Mucosa of gallbladder (tissue), 1 donor: ENCODE measurements at places on chromosomes 11 and 22. TPM values are rescaled to one million over a fixed set of nuclear protein-coding genes. Genes with fewer than 3 reads are reported as not detected.
A peak's percentile ranks its signal among the peaks of the same experiment; 100 is the strongest.

DNA sequence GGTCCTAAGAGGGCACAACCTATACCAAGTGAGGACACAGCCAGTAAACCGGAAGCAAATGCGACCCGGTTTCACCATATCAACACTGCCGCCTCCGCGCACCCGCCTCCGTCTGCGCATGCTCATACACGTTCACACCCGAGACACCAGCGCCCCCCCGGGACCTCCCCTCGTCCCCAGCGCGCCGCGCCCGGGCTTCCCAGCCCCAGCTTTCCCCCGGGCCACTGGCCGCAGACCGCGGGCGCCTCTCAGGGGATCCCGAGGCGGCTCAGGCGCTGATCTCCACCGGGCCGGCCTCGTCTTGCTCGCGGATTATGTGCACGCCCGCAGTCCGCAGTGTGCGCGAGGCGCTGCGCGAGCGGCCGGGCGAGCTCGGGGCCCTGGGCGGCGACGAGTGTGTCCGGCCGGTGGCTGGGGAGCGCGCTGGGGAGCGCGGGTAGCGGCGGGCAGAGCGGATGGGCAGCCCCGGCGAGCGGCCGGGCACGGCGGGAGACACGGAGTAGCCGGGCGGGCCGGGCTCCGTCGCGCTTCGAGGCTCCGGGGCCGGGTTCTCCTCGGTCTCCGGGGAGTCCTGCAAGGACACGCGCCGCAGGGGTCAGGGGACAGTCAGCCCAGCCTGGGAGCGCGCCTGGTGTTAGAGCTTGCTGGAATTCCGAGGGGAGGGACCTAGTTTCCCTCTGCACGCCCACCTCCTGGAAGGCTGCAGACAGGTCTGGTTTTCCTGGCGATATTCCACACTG lies 2.0 kb downstream of the HEPN1 start:
- DNase-seq: peak; percentile 62

GRCh38 chr11:86800076-86800959 lies at the start of gene PRSS23:
TSS of gene PRSS23 (plus strand) at chr11:86800542. CDS start at chr11:86807644, 7,102 bp downstream.
- peak; percentile 71 for DNase-seq

- no peak for DNase-seq
These were observed 57.8 kb downstream of the FAM181B start for GRCh38 chr11:82675838-82676237.

DNA sequence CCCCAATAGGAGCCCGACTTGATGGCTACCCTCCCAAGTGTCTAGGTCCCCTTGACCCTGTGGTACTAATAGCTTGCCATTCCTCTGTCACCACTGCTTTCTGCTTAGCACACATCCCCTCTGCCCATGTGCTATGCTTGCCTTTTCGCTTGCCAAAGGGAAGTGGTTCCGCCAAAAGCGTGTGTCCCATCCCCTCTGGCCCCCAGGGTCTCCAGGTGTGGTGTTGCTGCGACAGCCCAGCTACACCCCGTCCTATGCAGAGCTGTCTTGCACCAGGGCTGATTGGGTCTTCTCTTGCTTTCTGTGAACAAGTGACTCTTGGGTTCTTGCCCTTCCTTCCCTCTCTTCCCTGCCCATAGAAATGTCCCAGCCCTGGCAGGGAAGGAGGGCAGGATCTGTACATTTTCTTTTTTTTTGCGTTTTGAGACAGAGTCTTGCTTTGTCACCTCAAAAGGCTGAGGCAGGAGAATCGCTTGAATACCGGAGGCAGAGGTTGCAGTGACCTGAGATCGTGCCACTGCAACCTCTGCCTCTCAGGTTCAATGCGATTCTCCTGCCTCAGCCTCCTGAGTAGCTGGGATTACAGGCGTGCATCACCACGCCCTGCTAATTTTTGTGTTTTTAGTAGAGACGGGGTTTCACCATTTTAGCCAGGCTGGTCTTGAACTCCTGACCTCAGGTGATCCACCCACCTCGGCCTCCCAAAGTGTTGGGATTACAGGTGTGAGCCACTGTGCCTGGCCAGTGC lies 3.9 kb downstream of the TANGO2 start:
- no peak for DNase-seq

DNA sequence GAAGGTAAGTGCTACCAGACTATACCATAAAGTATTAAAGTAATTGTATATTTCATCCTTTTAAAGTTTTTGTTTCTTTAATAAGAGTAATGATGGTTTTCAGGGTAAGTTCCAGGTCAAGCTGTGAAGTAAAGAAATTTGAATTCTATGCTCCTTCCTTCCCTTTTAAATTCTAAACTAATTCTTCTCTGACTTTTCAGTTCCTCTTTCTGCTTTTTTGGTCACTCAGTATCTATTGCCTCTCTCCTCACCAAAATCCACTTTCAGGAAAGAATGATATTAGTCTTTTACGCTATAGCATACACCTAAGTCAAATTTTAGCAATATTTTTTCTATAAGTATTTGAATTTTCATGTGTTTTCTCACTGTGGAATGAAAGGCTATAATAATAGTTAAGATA lies 8.2 kb downstream of the MMP8 start:
- no peak for DNase-seq

- DNase-seq: no peak
These were observed 6.0 kb downstream of the PDXP start for GRCh38 chr22:37664249-37665101.

GRCh38 chr22:27879923-27880322 lies 39.1 kb downstream of the PITPNB start:
- no peak for DNase-seq

GRCh38 chr22:27122574-27122973 lies 465.2 kb downstream of the MIAT start:
- no peak for DNase-seq

- DNase-seq: peak; percentile 31
These were observed 647 bp downstream of the SWAP70 start for GRCh38 chr11:9664276-9665171.

DNA sequence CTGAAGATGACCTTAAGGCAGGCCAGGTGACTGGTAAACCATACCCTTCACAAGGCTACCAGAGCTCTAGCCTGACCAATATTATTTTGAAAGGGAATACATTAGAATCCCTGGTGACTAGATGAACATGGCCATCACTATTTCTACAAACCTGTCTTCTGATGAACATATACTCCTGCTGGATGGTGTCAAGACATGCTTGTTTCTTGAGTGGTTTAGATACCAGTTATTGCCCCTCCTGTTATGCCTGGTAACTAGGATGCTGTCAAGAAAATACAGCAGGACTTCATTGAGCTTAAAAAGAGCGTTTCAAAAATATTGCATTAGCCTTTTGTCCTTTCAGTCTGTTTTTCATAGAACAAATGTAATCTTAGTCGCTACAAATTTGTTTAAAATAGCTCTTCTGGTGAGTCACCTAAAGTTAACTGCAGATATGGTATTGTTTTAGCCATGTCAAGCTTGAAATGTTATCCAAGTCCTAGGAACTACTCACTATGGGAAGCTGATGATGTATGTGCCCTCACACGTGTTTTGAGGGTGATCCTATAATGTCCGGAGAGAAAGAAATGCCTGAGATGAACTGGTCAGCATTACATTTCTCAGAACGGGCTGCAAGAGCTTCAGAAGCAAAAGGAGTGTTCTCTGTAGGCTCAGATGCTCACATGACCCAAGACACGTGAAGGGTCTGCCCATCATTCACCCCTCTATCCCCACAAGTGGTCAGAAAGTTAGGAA lies 20.6 kb downstream of the ADM start:
- no peak for DNase-seq

DNA sequence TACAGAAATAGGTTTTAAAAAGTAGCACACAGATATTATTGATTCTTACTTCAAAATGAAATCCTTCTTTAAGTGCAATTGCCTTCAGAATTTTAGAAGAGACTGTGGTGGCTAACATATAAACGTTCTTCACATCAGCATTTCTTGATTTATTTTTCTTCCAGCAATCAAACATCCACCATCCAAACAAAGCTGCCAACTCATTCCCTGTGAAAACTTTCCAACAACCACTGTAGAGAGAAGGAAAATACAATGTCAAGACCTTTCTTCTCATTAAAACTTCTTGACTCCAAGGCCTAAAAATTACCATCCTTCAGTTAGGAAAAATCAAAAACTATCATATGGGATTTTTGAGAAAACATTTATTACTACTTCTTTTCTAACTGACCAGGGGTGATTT lies 34.0 kb upstream of the P4HA3 start:
- no peak for DNase-seq

- DNase-seq: no peak
These were observed 566.1 kb upstream of the LARGE1 start for GRCh38 chr22:34486381-34486780.

GRCh38 chr22:49628391-49629260 lies 199.0 kb downstream of the BRD1 start:
- no peak for DNase-seq

DNA sequence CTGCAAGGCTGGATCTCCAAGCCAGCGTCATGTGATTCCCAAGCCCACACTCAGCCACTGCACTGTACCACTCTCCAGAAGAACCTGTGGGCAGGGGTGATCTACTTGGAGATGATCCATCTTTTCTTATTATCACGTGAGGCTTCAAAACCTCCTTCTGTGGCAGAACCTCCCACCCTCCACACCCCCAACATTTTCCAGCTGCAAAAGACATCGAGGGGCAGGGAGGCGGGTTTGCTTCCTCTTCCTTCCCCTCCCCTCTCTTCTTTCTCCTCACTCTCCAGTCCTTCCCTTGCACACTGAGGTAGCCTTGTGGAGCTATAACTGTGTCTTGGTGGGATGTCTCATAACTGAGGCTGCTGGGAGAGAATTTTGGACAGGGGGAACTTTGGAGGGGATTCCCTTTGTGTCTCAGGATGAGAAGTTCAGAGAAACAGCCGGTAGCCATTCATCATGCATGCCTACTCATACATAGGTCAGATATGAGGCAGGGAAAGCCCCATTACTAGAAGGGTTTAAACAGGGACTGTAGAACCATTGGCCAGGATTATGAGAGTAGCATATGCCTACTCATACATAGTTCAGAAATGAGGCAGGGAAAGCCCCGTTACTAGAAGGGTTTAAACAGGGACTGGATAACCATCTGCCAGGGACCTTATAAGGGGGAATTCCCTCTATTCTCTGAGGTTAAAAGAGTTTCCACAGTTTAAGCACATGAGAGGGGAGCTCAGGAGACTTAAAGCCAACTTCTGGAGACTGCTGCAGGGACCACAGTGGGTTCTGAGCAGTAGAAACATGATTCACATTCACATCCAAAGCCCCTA lies 420.7 kb upstream of the CADM1 start:
- DNase-seq: no peak

DNA sequence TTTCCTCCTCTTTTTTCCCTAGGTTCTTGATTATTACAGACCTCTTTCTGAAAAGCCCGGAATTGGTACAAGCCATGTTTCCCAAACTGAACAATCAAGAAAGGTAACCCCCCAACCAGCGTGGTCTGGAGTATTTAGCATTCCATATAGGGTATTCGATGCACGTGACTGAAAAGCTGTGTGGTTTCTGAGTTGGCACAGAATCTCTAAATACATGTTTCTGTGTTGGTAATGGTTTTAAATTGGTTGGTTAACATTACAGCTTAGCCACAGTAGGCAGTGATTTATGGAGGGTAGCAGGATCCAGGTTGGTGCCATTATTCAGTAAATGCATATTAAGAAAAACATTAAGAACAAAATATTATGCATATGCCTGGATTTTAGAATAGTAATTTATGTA lies 46.8 kb downstream of the ATXN10 start:
- no peak for DNase-seq

GRCh38 chr11:128949791-128950454 lies 7.3 kb upstream of the TP53AIP1 start:
- DNase-seq: peak; percentile 49

- DNase-seq: no peak
These were observed 261.9 kb downstream of the DCDC1 start for GRCh38 chr11:31107649-31108048.

GRCh38 chr22:37696657-37697537 lies at the start of gene TRIOBP:
TSS of gene TRIOBP (plus strand) at chr22:37697048. CDS start at chr22:37701366, 4,318 bp downstream.
- peak; percentile 91 for DNase-seq

GRCh38 chr11:91156041-91156440 lies 933.2 kb upstream of the CHORDC1 start:
- DNase-seq: no peak

- DNase-seq: no peak
These were observed 7.4 kb upstream of the PRR33 start for GRCh38 chr11:1899090-1899489.

DNA sequence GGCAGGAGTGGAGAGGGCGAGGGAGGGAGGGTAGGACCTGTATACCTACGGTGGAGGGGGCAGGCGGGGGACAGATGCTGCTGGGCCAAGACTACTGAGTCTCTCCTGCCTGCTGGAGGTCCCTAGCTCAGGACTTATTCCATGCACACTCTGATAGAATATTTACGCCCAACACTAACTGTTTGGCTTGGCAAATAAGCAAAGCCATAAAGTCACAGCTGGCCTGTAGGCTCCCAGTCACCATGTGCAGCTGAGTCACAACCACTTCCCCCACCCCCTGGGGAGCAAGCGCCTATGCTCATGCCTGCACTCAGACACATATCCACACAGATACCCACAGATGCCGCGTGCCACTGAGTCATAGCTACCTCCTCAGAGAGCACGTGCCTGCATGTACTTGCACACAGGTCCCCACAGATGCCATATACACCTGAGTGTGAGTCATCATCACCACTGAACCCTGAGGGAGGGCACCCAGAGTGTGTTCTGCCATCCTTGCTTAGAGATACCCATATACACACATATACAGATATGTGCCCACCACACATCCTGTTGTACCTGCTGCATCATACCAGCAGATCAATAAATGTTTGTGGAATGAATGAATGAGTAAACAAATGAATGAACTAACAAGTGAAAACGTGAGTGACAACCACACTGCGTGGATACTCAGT lies 95.8 kb downstream of the SWAP70 start:
- peak; percentile 91 for DNase-seq

GRCh38 chr22:47163481-47163855 lies 401.0 kb downstream of the TBC1D22A start:
- DNase-seq: no peak

DNA sequence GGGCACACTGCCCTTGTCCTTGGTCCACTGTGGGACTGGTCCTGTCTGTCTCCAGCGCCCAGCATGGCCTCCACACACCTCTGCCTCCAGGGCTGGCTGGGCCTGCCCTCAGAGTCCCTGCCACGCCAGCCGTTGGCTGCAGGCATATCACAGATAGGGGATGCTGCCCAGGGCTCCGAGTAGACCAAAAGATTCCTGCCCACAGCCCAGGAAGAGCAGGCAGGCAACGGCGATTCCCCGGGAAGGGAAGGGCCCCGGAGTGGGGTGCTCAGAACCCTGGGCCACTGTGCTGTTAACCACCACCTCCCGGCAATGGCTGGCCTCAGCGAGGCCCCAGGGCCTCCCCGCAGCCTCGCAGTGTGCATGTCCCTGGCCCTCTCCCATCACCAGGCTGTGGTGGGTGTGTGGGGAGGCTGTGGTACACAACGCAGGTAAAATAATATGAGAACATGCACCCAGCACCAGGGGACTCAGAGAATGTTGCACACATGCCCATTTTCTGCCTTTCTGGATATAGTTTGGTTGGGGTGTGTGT lies 2.2 kb downstream of the IFITM5 start:
- no peak for DNase-seq

Gene LDLRAD3
- total RNA-seq: 5.0 TPM

Gene CHADL
- 5.4 TPM for total RNA-seq

Gene DDX25
- total RNA-seq: 0.29 TPM

Gene ARHGAP20
- total RNA-seq: 2.7 TPM

Gene RASD2
- total RNA-seq: 4.4 TPM

Gene ASPHD2
- total RNA-seq: 5.5 TPM

Gene IL10RA
- 29.3 TPM for total RNA-seq

Gene FJX1
- 1.9 TPM for total RNA-seq

Gene OR5AP2
- not detected for total RNA-seq

Gene ART1
- total RNA-seq: not detected

Gene EIF3F
- total RNA-seq: 251 TPM

Gene KCNQ1OT1
- 2.2 TPM for total RNA-seq
